ENCODE measurements at places on chromosomes 7 and 10. TPM values are rescaled to one million over a fixed set of nuclear protein-coding genes. Genes with fewer than 3 reads are reported as not detected.

GRCh38 chr7:127177156-127177555, 75.6 kb downstream of the GRM8 start:
- DNase-seq, result no peak

DNA sequence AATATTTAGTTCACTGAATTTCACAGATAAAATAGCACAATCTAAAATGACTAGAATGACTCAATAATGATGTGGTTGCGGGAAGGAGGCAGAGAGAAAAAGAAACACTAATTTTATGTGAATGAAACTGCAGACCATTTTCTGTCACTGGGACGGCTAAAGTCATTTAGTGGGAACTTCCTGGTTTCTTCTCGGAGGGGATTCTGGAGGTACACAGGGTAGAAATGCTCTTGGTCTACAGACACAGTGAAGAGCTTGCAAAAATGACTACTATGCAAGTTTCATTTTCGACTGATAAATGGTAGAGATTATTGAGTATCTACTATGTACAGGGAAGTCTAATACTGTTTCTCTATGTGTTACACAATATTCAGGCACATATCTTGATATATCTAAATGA, 63.5 kb upstream of the LRRN3 start:
- DNase-seq, result no peak

DNA sequence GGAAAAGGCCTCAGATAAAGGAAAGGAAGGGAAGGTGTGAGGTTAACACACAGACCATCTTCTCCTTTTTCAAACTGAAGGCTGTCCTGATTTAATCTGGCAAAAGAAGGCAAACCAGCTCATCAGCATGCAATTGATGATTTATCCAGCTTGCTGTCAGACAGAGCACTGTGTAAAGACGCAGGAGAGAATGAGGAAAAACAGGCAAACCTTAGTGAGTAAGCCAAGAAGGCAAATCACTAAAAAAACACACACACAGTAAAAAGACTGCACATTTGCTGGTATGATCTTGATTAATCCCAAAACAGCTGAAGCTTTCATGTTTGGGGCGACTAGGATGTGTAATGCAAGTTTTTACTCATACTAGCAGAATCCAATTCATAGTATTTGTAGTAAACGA, 65.8 kb upstream of the SKAP2 start:
- peak; percentile 75 for DNase-seq

DNA sequence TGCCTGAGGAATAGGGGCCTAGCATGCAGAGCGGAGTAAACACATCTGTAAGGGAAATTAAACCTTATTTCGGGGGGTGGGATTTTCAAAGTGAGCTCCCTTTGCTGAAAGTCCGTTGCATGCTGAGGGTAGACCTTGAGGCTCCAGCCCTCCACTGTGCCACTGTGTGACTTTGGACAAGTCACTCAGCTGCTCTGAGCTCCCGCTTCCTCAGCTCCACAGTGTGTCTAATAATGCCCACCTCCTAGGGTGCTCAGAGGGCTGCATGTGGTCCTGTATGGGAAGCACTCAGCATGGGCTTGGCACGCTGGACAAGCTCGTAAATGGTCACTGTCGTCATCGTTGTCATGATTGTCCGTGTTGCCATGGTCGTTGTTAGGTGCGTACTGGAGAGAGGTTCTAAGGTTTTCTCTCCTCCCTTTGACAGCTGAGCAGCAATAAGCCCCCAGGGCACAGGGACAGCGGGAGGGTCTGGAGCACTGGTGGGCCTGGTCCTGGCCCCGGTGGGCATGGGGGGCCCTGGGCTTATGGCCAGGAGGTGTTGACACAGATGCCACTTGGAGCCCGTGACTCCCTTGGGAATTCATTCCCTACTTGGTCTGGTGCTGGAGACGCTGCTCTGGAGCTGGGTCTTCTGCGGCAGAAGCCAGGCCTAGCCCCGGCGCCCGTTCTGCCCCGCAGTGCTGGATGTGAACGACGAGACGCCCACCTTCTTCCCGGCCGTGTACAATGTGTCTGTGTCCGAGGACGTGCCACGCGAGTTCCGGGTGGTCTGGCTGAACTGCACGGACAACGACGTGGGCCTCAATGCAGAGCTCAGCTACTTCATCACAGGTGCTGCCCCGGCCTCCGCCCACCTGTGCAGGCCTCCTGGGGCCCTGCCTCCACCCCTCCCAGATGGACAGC, 13.1 kb downstream of the C10orf105 start:
- no peak for DNase-seq

- DNase-seq, result peak; percentile 75
Measured at GRCh38 chr7:85030893-85031292, 156.0 kb downstream of the SEMA3D start.

The UCN3 gene
- total RNA-seq, result not detected

- DNase-seq, result peak; percentile 11
Measured at GRCh38 chr7:104272767-104273384, 55.5 kb upstream of the LHFPL3 start.

GRCh38 chr7:1438821-1439220, 20.4 kb downstream of the MICALL2 start:
- no peak for DNase-seq

DNA sequence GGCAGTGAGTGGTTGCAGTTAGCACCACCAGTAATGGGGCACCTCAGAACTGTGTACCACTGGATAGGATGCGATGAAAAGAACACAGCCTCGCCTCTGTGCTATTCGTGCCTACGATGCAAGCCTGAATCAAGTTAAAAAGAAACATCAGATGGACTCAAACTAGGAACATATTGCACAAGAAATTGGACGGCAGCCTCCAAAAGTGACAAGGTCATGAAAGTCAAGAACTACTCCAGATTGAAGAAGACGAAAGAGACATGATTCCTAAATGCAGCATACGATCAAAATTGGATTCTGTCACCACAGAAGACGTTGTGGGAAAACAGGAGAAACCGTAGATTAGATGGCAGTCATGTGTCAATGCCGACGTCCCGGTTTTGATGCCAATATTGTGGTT, 648.1 kb upstream of the FOXK1 start:
- DNase-seq, result no peak

- DNase-seq, result peak; percentile 75
Measured at GRCh38 chr10:10845826-10846503, 171.7 kb upstream of the CELF2 start.

GRCh38 chr10:92180399-92180798, 110.5 kb downstream of the CPEB3 start:
- no peak for DNase-seq

DNA sequence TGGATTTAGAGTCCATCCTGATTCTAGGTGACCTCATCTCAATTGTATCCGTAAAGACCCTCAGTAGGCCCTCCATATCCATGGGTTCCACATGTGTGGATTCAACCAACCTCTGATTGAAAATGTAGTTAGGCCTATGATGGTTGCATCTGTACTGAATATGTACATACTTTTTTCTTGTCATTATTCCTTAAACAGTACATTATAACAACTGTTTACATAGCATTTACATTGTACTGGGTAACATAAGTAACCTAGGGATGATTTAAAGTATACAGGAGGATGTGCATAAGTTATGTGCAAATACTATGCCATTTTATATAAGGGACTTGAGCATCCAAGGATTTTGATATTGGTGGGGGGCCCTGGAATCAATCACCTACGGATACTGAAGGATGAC, 10.1 kb downstream of the CPN1 start:
- no peak for DNase-seq

DNA sequence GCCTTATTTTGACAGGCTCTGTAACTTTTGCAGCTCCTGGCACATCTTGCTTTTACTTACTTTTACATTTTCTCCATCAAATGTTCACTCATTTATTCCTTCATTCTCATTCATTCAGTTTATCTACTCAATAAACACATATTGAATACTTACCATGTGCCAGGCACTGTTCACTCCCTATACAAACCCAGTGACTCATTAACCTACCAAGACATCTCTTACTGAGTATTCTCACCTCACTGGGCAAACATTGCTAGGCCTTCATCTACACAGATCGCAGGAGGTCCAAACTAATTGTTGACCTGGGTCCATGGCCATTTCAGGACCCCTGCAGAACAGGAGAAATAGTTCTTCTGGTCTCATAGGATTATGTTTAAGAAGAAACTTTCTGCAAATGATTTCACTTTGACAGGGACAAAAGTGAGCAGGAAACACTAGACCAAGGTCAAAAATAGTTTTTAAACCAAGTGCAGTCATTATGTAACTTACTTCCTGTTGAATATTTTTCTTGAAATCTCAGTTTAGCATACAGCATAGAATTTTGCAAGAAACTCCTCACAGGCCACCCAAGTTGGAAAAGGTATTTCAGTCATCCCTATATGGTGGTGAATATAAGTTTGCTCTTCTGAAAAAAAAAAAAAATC, 17.6 kb downstream of the SLC26A4 start:
- DNase-seq, result no peak

GRCh38 chr10:26829810-26830515, 30.8 kb downstream of the ABI1 start:
- peak; percentile 7 for DNase-seq

DNA sequence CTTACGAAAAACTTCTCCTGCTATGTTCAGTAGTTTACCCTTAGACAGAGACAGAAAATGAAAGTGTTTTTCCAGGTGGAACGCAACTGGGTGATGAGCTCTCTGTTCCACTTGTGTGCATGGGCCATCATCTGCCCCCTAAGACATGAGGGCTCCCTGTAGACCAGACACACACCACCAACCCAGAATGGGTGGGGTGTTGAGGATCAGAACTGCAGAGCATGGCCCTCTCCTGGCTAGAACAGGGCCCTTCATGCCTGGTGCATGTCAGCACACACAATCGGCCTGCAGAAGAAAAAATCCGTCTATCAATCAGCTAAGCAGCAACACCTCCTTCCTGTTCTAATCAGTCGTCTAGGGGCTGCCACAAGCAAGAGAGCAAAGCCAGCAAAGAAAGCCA, 186.2 kb upstream of the INHBA start:
- no peak for DNase-seq

- DNase-seq, result peak; percentile 93
Measured at GRCh38 chr10:91536111-91536510, 96.8 kb downstream of the PPP1R3C start.

The PRR15 gene
- 0.04 TPM for total RNA-seq

The HOXA4 gene
- total RNA-seq, result 3.2 TPM

DNA sequence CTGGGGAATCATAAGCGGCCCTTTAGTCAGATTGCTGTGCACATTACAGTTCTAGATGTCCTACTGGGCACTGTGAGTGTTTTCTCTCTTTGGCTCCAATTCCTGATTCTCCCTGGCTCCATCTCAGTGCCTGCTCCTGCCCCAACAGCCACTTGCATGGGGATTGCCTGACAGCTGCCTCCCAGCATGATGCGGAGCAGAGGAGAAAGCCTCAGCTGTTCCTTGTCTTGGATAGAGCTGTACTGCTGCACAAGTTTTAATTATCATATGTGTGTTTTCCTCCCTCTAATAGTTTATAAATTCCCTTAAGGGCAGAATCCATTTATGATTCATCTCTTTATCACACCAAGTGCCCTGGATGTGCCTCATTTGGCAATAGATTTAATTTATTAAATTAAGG, 285.8 kb upstream of the COBL start:
- DNase-seq, result no peak

DNA sequence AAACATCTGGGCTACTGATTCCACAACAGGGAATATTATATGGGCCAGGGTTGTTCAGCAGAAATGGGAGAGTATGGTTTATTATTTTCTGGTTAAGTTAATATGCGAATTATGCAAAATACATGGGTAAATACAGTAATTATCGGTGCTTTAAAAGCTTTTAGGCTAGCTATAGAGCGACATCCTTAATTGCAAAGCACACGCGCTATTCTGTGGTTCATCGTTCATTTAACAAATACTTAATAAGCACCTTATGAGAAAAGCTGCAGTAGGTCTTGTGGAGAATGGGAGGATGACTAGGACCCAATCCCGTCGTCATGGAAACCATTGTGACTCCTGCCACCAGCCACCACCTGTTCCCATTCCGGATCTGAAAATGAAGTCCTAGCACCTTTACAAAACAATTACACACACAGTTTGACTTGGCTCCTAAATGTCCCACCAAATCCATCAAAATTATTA, 623 bp upstream of the CEP41 start:
- DNase-seq, result peak; percentile 80

The PRKAR2B gene
- 3.7 TPM for total RNA-seq

GRCh38 chr10:110326351-110327032, 21.8 kb upstream of the SMNDC1 start:
- DNase-seq, result no peak

DNA sequence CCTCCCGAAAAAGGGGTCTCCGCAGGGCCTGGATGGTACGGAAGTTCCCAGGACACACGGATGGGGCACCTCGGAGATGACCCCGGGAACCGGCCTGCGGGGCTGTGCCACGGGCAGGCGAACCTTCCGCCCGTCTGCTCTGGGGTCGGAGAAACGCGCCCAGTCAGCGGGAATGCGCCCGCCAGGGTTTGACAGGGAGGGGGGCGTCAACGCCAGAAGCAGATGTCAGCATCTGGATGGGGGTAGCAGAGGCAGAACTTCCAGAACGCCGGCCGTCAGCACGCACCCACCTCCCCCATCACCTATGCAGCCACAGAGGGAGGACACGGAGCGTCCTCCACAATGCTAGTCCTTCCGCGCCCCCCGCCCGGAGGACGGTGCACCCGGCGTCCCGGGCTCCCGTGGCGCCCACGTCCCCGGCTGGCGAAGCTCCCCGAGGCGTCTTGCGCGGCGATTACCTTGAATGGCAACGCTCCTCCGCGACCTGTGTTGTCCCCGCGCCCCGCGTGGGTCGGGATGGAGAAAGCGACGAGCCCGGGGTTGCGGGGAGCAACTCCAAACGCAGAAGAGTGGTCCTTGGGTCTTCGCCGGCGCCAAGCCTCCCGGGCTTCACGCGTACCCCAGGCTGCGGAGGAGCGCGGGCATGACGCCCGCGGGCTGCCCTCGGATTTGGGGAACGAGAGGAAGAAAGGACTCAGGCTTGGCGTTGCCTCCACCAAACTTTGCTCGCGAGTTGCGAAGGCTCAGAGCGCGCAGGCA, 561 bp downstream of the FGFR2 start:
- DNase-seq, result peak; percentile 33

- DNase-seq, result no peak
Measured at GRCh38 chr10:48890888-48891850, 48.5 kb downstream of the LRRC18 start.

GRCh38 chr7:158006841-158007696, 580.6 kb downstream of the PTPRN2 start:
- DNase-seq, result peak; percentile 13

- no peak for DNase-seq
Measured at GRCh38 chr7:153224890-153225289, 465.3 kb downstream of the ACTR3B start.

GRCh38 chr7:151863386-151864079, 13.4 kb downstream of the PRKAG2 start:
- DNase-seq, result no peak

The CLEC5A gene
- total RNA-seq, result 0.13 TPM

Measured in muscle of leg (tissue), 16 donors.